Tongue (tissue), 3 donors: ENCODE measurements at places on chromosomes 5 and 9. TPM values are rescaled to one million over a fixed set of nuclear protein-coding genes. Genes with fewer than 3 reads are reported as not detected.

GRIN1 gene
- 1.1 TPM for total RNA-seq

SLC25A48 gene
- total RNA-seq = 1.9 TPM

SUSD3 gene
- total RNA-seq = 3.7 TPM

SHOC1 gene
- not detected for total RNA-seq

PCDHA8 gene
- total RNA-seq = not detected

APBA1 gene
- total RNA-seq = 7.7 TPM

MOB3B gene
- total RNA-seq = 4.2 TPM

IFNA13 gene
- not detected for total RNA-seq

PKD2L2 gene
- total RNA-seq = 1.9 TPM

LCN12 gene
- 0.82 TPM for total RNA-seq

BTNL3 gene
- total RNA-seq = not detected

NDOR1 gene
- total RNA-seq = 3.0 TPM

ASPN gene
- 419 TPM for total RNA-seq

PPP1R26 gene
- total RNA-seq = 19.5 TPM

CRB2 gene
- 0.72 TPM for total RNA-seq

RANBP17 gene
- total RNA-seq = 27.9 TPM

SNX30 gene
- 20.8 TPM for total RNA-seq

DHX29 gene
- 36.7 TPM for total RNA-seq

ISL1 gene
- 0.41 TPM for total RNA-seq

PCDHB10 gene
- total RNA-seq = 6.1 TPM

GOLGA1 gene
- total RNA-seq = 12.0 TPM
